Activated CD8-positive, alpha-beta T cell treated with anti-CD3 and anti-CD28 coated beads, Interleukin-2, amount 10 ng/mL, durations not matched to agents 7 days and 5 days (primary cell): ENCODE measurements at places on chromosomes 1 and 21.

GRCh38 chr1:53687901-53688300, 51.1 kb downstream of the GLIS1 start:
- no peak for DNase-seq
- H3K4me3 ChIP-seq = no peak overlapping the region
- H3K27me3 ChIP-seq = peaks cover 4% of the 10 kb centered on the region
- H3K27ac ChIP-seq = no peak overlapping the region
- H3K4me1 ChIP-seq = no peaks in the 10 kb centered on the region
- H3K36me3 ChIP-seq = no peaks in the 10 kb centered on the region

DNA sequence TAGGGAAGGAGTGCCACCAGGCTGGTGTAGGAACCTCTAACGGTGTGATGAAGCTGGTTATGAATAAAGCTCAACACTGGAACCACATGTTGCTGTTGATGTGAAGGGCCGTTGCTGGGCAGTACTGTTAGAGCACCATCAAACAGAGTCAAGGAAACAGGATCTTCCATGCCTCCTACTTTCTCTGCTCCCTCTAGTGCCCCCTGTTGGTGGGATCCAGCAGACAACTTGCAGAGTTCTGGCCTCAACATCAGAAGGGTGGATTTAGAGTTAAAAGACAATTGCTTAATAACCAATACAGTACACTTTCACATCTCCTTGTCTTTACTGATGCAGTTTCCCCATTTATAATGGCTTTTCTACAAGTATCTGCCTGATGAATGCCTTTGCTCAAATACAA, 336.4 kb downstream of the NTNG1 start:
- no peaks in the 10 kb centered on the region for H3K36me3 ChIP-seq
- H3K27ac ChIP-seq = no peak overlapping the region
- DNase-seq = peak; percentile 31
- H3K27me3 ChIP-seq = peaks cover 31% of the 10 kb centered on the region
- H3K4me3 ChIP-seq = no peak overlapping the region
- H3K4me1 ChIP-seq = peaks cover 5% of the 10 kb centered on the region

DNA sequence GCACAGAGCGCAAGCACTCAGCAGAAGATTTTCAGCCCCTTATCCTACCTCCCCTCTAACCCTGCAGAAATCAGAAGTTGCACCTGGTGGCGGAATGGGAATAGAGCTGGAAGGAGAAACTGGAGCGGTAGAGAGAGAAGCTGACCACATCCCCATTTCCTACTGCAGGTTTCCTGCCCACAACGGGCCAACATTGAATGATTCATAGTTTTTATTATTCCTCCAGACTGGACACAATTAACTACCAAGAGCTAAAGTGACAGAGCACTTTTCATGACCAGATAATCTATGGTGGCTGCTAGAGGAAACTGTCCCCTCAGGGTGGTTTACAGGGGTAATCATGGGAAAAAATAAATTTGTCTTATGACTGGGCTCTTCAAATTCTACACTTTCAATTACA, 21.3 kb upstream of the LRRC8D start:
- H3K36me3 ChIP-seq = no peaks in the 10 kb centered on the region
- peaks cover 12% of the 10 kb centered on the region for H3K4me1 ChIP-seq
- H3K27me3 ChIP-seq = no peaks in the 10 kb centered on the region
- no peak overlapping the region for H3K4me3 ChIP-seq
- H3K27ac ChIP-seq = no peak overlapping the region
- no peak for DNase-seq

- no peak overlapping the region for H3K27ac ChIP-seq
- peaks cover 24% of the 10 kb centered on the region for H3K27me3 ChIP-seq
- no peak for DNase-seq
- peaks cover 5% of the 10 kb centered on the region for H3K4me1 ChIP-seq
Observed at GRCh38 chr1:114081437-114082303, 72.0 kb downstream of the SYT6 start.
